ENCODE measurements at places on chromosomes 5 and 9.

- no peaks in the 10 kb centered on the region for H3K27me3 ChIP-seq
- no peak overlapping the region for H3K4me3 ChIP-seq
- no peaks in the 10 kb centered on the region for H3K36me3 ChIP-seq
- DNase-seq: no peak
Observed at GRCh38 chr9:127927988-127928675, 2.4 kb downstream of the PIP5KL1 start.

DNA sequence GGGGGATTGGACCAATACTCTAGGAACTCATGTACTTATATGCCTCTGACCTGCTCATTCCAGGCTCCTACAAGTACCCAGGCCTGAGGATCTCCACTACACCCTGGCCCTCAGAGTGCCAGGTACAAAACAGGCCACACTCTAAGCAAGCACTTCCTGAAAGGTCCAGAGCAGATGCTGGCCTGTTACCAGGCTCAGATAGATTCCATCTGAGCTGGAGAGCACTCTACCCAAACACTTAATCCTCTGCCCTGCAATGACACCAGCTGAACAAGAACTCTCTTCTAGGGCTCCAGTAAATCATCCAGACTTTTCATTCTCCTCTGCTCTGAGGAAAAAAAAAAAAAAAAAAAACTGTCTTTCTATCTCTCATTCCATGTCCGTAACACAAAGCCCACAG is 2.9 kb downstream of the P4HA2 start:
- no peak for DNase-seq
- H3K4me1 ChIP-seq: peaks cover 85% of the 10 kb centered on the region
- H3K4me3 ChIP-seq: no peak overlapping the region
- no peaks in the 10 kb centered on the region for H3K27me3 ChIP-seq

DNA sequence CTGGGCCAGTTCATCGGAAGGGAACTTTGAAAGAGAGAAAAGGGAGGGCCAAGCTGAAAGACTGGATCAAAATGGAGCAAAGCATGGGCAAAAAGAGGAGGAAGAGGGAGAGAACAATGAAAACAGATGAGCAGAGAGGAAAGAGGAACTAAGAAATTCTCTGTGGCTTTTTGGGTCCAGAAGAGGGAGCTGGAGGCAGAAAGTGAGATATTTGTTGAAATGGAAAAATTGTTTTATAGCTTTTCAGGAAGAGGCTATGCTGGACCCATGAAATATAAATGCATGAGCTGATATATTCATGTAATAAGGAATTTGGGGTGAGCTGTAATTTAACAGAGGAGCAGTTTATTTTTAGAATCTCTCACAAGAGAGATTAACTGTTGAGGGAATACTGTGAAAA is 457.3 kb downstream of the DMAC1 start:
- DNase-seq: no peak
- no peaks in the 10 kb centered on the region for H3K4me1 ChIP-seq
- no peaks in the 10 kb centered on the region for H3K27me3 ChIP-seq
- no peak overlapping the region for H3K27ac ChIP-seq
- no peaks in the 10 kb centered on the region for H3K36me3 ChIP-seq

DNA sequence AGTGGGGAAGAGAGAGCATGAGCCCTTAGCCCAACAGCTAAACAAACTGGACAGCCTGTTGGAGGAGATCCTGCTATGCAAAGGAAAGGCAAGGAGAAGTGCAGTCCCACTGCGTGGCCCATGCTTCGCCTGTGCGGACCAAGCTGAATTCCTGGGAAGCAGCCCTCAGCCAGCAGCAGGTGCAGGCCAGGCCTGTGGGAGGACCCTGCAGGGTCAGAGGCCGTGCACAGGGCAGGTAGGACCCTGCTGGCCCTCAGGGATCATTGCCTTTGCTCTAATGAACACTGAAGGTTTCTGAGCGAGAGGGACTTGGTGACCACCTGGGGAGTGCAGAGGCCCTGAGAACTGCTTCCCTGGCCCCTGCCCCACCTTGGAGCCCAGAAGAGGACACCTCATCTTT is 6.0 kb upstream of the SLC6A19 start:
- no peak overlapping the region for H3K27ac ChIP-seq
- H3K27me3 ChIP-seq: peaks cover 45% of the 10 kb centered on the region

DNA sequence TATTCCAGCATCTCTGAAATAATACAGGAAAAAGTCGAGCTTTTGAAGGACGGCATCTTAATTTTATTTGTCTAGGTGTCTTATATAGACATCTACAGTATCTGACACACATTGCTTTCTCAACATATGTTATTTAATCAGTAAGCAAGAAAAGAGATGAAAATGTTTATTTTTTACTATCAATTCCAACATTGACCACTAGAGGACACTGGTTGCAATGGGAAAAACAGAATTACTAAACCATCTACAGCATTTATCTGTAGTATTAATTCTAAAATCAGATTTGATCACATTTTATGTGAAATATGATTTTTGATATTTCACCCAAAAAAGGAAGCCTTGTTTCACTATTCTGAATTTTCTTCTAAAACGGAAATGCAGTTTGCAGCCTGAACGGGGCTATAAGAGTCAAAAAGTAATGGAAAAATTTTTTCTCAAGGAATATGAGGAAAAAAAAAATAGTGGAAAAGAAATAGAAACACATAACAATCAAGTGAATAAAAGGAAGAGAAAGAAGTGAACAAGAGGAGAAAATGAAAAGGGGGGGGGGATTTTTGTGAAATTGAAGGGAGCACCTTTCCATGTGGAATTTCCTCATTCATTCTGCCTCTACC is 98.6 kb downstream of the OSTF1 start:
- peaks cover 9% of the 10 kb centered on the region for H3K36me3 ChIP-seq
- H3K27ac ChIP-seq: no peak overlapping the region
- no peak overlapping the region for H3K4me3 ChIP-seq

- H3K4me1 ChIP-seq: no peaks in the 10 kb centered on the region
- DNase-seq: no peak
- H3K36me3 ChIP-seq: no peaks in the 10 kb centered on the region
- H3K27ac ChIP-seq: no peak overlapping the region
Observed at GRCh38 chr5:100746730-100747129, 156.4 kb downstream of the ST8SIA4 start.

DNA sequence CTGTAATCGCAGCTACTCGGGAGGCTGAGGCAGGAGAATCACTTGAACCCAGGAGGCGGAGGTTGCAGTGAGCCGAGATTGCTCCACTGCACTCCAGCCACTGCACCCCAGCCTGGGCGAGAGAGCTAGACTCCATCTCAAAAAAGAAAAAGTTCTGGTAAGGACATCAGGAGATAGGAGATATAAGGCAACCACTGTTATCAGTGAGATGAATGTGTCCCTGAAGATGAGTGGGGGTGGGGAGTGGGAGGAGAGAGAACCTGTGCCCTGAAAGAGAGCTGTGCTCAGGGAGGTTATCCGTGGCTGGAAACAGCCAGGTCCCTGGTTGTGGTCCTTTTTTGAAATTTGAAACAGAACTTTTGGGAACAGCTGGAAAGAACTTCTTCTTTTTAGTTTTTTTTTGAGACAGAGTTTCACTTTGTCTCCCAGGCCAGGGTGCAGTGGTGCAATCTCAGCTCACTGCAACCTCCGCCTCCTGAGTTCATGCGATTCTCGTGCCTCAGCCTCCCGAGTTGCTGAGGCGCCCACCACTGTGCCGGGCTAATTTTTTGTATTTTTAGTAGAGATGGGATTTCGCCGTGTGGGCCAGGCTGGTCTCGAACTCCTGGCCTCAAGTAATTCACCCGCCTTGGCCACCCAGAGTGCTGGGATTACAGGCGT is 2.6 kb downstream of the PTPA start:
- no peaks in the 10 kb centered on the region for H3K27me3 ChIP-seq
- H3K4me3 ChIP-seq: no peak overlapping the region
- no peaks in the 10 kb centered on the region for H3K36me3 ChIP-seq
- H3K27ac ChIP-seq: no peak overlapping the region
- no peak for DNase-seq
- no peaks in the 10 kb centered on the region for H3K4me1 ChIP-seq

DNA sequence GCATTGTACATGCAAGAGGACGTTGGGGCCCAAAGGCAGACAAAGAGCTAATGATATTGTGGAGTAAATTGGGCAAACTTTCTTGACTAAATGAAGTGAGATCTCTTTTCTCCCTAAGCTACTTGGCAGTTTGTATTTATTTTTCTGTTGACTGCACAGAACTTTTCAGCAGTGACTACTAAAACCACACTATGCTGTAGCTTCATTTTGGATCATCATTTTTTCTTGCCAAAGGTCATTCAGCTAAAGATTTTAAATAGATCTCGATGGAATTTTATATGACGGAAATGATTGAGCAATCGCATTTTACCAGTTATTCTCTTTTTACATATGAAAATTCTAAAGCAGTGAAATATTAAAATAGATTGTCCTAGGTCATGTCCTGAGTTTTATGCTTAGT is 286.1 kb upstream of the ACTBL2 start:
- H3K36me3 ChIP-seq: no peaks in the 10 kb centered on the region
- no peak for DNase-seq
- peaks cover 14% of the 10 kb centered on the region for H3K4me1 ChIP-seq
- no peak overlapping the region for H3K27ac ChIP-seq
- no peak overlapping the region for H3K4me3 ChIP-seq

DNA sequence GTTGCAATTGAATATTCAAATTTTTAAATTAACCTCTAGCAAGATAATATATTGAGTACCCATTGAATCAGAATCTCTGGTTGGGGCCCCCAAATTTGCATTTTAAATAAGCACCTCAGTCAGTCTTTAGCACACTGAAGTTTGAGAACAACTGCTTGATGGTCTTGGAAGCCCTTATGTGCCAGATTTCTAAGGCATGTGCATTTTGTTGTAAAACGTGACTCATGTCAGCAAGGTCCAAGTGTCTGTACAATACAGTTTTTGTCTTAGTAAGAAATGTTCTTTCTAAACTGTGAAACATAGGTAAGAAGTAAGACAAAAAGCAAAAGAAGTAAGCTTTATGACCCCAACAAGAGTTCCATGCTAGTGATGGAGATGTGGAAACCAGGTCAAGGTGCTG is 59.1 kb upstream of the PHF2 start:
- no peak for DNase-seq
- no peak overlapping the region for H3K4me3 ChIP-seq
- H3K4me1 ChIP-seq: no peaks in the 10 kb centered on the region
- no peaks in the 10 kb centered on the region for H3K36me3 ChIP-seq

GRCh38 chr5:125550274-125550673 is 803.8 kb upstream of the ZNF608 start:
- DNase-seq: no peak
- H3K4me3 ChIP-seq: no peak overlapping the region
- H3K27ac ChIP-seq: no peak overlapping the region
- H3K27me3 ChIP-seq: no peaks in the 10 kb centered on the region
- no peaks in the 10 kb centered on the region for H3K36me3 ChIP-seq

DNA sequence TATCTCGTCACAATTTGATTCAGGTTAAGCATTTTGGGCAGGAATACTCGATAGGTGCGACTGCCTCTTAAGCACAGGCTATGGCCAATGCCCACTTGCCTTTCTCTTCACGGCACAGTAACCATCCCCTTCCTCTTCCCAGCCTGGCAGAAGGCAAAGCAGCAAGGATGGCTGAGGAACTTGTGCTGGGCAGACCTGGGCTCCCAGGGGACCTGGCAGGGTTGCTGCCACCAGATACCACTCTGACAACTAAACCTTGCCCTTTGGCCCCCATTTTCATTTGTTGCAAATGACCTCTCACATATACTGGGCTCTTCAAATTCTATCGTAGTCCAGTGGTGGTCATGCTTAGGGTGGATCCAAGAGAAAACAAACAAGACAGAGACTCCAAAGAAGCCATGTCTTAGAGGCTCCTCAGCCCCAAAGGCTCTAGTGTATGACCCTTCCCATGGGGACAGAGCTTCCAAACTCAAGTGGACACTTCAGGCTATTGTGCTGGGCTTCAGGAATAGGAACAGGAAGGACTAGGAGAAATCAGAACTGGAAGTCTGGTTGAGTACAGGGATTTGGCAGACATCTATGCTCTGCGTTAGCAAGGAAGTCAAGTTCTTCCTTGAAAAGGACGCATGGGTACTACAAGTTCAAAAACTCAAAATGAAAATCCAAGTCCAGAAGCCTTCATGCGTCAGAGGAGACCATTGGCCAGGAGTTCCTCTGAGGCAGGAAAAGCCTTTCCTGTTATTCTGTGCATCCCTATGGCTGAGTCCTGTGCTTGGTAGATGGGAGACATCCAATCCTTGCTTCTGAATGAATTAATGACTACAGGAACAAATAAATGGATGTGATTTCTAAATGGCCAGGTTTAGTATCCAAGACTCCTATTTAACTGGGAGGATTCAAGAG is 64.6 kb upstream of the PLPP1 start:
- H3K27me3 ChIP-seq: no peaks in the 10 kb centered on the region
- H3K36me3 ChIP-seq: no peaks in the 10 kb centered on the region
- H3K27ac ChIP-seq: peak overlapping the region; percentile 82
- DNase-seq: no peak

DNA sequence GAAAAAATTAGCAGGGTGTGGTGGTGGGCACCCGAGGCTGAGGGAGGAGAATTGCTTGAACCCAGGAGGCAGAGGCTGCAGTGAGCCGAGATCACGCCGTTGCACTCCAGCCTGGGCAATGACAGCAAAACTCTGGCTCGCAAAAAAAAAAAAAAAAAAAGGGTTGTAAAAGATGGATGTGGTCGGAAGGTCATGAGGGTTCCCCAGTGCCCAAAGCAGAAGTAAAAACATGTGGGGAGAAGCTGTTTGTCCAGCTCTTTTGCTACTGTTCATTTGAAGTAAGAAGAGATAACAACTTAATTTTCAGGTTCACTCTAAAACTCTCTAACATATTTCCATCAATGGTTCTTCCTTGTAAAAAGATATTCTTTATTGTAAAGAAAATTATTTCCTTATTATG is 57.1 kb upstream of the GOLPH3 start:
- no peak overlapping the region for H3K4me3 ChIP-seq
- H3K4me1 ChIP-seq: no peaks in the 10 kb centered on the region
- H3K36me3 ChIP-seq: peaks cover 21% of the 10 kb centered on the region
- DNase-seq: no peak
- H3K27ac ChIP-seq: no peak overlapping the region

DNA sequence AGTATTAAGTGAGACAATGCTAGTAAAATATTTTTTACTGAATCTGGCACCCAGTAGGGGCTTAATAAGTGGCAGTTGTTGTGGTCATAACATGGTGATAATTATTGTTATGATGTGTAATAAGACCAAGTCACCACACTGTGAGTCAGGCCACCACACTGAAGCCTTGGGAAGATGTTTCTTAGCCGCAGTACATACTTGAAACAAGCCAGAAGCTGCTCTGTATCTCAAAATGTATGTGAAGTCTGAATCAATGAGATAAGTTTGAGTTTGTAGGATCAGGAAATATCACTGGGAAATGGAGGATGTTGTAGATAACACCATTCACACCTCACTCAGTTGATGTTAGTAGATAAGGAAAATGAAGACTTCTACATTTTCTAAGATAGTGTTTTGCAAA is 51.3 kb upstream of the PTPN3 start:
- H3K4me3 ChIP-seq: no peak overlapping the region
- DNase-seq: no peak
- H3K36me3 ChIP-seq: no peaks in the 10 kb centered on the region

GRCh38 chr5:179151286-179152118 is 91.3 kb downstream of the ZNF354C start:
- H3K27me3 ChIP-seq: no peaks in the 10 kb centered on the region
- DNase-seq: peak; percentile 42
- H3K4me3 ChIP-seq: no peak overlapping the region

- DNase-seq: no peak
- H3K36me3 ChIP-seq: peaks cover 4% of the 10 kb centered on the region
- peak overlapping the region; percentile 77 for H3K27ac ChIP-seq
Observed at GRCh38 chr9:36158917-36159316, 10.3 kb upstream of the CCIN start.

GRCh38 chr5:158203261-158203660 is 344.3 kb upstream of the CLINT1 start:
- H3K4me3 ChIP-seq: no peak overlapping the region
- no peaks in the 10 kb centered on the region for H3K4me1 ChIP-seq
- no peak overlapping the region for H3K27ac ChIP-seq
- no peak for DNase-seq
